Osteoblast (primary cell): ENCODE measurements at places on chromosomes 7 and 10. TPM values are rescaled to one million over a fixed set of nuclear protein-coding genes. Genes with fewer than 3 reads are reported as not detected.

Gene PGAM2
- 0.29 and 0.36 TPM in 2 replicates for total RNA-seq

Gene NUTM2E
- not detected in 2 replicates for total RNA-seq

Gene SLC39A12
- total RNA-seq = not detected in 2 replicates

Gene VCL
- 169 and 201 TPM in 2 replicates for total RNA-seq
